GM13977 (cell line): ENCODE measurements at places on chromosomes 12 and 14.

DNA sequence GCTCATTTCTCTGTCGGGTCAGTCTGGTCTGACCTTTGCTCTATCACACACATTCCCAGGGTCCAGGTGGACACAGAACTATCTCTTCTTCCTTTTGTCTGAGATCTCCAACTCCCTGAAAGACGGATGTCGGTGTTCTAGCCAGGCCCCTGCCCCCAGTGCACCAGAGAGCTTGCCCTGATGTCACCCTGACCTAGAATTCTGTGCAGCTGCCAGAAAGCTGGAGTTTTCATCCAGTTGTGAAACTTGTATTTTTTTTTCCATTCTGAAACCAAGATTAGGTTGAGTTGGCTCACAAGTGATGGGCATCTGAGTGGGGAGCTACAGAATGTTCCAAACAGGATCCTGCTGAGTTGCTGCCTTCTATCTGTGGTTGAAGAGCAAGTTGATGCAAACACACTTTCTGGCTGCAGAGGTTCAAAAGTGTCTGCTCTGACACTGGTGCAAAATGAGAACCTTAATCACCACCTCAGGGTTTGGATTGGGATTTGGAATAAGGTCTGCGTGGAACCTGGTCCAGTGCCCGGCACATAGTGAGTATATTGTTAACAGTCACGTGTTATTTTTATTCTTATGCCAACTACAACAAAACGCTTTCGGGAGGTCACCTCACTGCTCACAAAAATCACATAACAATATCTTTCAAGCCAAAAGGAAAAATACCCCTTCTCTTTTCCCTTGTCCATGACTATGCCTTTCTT lies 211.5 kb downstream of the SLC15A4 start:
- no peak for DNase-seq

GRCh38 chr12:131775392-131776236 lies 52.6 kb upstream of the MMP17 start:
- DNase-seq = no peak

GRCh38 chr14:68521557-68521901 lies 271.3 kb downstream of the ZFP36L1 start:
- no peak for DNase-seq

GRCh38 chr14:75430526-75430925 lies 2.7 kb downstream of the JDP2 start:
- DNase-seq = no peak

- no peak for DNase-seq
Observed at GRCh38 chr12:47277972-47278448, 198.3 kb upstream of the AMIGO2 start.

- peak; percentile 34 for DNase-seq
Observed at GRCh38 chr12:102816816-102817434, 100.1 kb downstream of the PAH start.

DNA sequence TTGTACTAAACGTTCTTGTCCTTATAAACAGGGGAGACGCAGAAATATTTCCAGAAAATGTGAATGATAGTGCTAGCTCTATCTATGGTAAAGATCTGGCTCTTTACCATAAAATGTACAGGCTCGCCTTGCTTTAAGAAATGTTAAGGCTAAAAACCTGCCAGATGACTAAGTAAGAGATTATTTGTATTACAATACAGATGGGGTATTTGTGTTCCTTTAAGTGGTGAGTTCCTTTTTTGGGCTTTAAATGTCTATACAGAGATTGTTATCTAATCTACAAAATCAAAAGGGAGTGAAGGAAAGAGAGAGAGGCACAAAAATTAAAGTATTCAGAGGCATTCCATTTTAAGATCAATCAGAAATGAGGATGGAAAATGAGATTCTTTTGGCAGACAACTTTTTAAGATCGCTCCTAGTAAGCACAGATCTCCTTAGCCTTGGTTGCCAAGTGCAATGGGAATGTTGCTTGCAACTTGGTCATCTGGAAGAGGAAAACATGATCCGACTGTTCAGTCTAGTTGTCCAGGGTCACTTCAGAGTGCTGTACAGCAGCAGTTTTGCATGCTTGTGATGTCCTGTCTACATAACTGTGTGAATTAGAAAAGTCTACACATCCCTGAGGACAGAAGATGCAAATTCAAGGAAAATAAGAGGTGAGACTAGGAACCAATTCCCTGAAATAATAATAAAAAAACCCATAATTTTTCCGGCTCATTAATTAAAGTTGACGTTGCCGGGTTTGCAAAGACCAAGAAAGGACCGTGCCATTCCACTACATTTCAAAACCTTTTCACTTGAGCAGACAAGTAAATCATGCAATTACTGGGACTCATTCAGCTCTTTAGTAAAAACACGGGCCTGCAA lies 380.8 kb downstream of the EGLN3 start:
- no peak for DNase-seq

DNA sequence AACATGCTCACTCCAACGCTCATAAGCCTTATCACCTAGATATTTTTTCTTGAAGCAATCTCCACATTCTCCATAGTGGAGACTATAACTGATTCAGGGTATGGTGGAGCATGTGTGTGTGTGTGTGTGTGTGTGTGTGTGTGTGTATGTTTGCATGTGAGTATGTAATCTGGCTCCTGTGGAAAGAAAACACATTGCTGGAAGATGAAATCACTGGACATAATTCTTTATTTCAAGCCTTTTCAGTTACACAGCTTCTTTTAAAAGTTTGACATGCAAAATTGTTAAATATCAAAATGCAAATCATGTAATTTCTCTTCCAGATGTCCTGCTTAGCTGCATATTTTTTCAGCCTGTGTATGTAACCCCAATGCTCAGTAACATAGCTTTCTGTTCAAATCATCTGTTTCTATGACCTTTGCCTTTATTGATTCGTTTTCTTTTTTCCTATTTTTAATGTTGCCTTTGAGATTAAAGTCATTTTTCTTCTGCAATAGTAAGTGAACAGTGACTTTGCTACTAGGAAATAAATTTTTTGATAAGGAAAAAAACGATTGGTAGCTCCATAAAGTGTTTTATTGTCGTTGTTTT lies 80.5 kb upstream of the BTG1 start:
- no peak for DNase-seq

- no peak for DNase-seq
Observed at GRCh38 chr14:68834816-68835215, 41.9 kb upstream of the ZFP36L1 start.

DNA sequence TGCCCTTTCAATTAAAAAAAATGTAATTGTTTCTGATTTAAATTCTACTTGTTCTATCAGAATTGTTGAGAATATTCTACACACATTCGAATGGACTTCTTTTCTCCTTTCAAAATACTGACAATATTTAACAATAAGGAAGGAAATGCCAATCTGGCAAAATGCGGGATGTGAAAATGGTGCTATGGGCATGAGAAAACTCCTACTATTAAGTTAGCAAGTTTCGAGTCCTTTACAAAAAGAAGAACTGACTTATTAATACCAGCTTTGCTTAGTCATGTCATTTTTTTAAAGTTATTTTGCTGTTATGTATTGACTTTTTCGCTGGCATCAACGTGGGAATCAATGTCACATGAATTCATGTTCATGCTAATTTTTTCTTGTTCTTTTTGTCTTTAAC lies 31.7 kb upstream of the ARL1 start:
- no peak for DNase-seq

DNA sequence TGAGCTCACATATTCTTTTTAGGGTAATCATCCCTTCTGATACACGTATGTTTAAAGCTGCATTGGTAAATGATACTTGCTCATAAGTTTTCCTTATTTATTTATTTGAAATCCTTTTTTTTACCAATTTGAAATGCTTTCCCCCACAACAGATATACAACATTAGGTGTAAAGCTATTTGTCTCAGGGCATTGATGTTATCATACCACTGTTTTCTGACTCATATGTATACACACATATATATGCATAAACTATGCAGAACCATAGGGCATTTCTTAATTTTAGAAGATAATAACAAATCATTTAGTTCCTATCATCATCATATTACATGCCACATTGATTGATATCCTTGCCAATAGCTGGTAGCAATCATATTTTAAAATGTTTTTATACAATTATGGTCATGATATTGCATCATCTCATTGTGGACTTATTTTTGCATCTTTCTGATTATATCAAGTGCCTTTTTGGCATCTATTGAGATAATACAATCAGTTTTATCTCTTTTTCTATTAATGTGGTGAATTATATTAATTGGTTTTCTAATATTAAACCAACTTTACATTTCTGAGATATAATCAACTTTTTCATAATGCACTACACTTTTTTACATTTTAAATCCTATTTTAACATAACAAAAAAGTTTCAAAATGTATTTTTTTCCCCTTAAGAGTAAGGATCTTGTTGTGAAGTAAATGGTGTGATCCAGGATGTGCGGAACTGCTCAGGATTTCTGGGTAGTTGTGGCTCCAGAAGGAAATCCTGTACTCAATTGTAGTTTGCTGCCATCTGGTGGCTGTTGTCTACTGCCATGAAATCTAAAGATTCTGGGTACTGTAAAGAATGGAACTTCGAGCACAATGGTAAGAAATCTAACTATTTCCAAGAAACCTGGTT lies 16.7 kb downstream of the OR9K2 start:
- DNase-seq = peak; percentile 21

- DNase-seq = no peak
Observed at GRCh38 chr14:43336351-43336750, 1170.7 kb downstream of the FSCB start.

DNA sequence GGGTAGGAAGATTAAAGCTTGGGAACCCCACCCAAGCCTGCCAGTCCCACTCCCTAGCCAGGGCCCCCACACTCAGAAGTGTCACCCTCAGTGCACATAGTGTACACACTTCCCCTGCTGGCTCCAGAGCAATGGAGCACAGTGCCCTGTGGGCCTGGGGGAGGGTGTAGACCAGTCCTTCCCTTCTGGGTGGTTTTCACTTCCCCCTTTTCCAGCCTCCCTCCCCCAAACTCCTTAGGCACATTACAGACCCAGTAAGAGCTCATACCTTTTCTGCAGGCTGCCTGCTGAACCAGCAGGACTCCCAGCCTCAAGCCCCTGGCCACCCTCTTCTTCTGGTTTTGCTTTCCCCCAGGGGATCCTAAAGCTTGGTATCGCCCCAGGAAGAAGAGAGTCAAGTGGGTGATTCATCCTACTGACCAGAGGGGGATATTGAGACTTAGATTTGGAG lies at the start of gene ZNF385A:
ZNF385A (minus strand) TSS at position 143 of the 451 bp plus-strand sequence. CDS start 219 bp downstream, outside the sequence.
- no peak for DNase-seq

- no peak for DNase-seq
Observed at GRCh38 chr12:24815114-24815423, 133.8 kb downstream of the BCAT1 start.

- DNase-seq = no peak
Observed at GRCh38 chr12:9264546-9264945, 56.4 kb upstream of the PZP start.

- no peak for DNase-seq
Observed at GRCh38 chr14:87524011-87524410, 469.0 kb downstream of the GALC start.

DNA sequence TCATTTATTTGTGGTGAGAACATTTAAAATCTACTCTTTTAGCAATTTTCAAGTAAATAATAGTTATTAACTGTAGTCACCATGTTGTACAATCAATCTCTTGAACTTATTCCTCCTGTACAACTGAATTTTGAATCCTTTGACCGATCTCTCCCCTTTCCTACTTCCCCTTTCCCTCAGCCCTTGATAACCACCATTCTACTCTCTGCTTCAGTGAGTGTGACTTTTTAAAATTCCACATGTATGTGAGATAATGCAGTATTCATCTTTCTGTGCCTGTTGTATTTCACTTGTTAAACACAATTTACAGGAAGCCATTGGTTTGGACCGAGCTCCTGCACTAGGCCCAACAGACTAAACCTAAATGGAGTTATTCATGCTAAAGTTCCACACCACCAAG lies 458.9 kb upstream of the PDE3A start:
- no peak for DNase-seq

DNA sequence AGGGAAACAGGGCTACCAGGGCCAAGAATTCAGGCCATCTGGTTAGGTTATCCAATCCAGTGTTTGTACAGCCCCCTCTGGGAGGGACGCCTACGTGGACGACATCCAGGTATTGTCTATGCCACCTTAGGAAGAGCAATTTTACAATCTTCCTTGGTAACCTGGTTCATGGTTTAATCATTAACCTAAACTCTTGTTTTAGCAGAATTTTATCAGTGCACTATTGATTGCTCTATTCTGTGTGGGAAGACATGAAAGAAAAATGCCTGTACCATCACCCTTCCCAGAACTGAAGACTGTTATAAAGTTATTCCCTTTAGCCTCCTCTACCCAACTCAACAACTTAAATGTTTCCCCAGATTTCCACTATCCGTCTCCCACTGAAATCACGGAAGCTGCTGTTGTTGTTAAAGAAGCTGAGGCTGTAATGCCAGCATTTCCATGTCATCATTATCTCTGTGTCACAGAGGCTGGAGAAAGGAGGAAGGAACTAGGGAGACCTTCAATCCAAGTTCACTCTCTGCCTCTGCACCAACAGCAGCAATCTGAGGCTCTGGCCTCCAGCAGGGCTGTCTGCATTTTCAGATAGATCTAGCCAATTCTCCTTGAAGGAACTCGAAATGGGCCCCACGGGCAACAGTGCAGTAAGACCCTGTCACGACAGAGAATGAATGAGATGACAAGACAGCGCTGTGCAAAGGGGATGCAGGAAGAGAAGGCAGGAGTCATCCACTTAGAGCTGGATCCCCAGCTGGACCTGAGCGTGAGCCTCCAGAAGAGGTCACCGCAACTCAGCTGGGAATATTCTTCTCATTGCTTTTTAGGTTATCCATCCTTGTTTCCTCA lies 183.4 kb upstream of the GZMB start:
- no peak for DNase-seq

DNA sequence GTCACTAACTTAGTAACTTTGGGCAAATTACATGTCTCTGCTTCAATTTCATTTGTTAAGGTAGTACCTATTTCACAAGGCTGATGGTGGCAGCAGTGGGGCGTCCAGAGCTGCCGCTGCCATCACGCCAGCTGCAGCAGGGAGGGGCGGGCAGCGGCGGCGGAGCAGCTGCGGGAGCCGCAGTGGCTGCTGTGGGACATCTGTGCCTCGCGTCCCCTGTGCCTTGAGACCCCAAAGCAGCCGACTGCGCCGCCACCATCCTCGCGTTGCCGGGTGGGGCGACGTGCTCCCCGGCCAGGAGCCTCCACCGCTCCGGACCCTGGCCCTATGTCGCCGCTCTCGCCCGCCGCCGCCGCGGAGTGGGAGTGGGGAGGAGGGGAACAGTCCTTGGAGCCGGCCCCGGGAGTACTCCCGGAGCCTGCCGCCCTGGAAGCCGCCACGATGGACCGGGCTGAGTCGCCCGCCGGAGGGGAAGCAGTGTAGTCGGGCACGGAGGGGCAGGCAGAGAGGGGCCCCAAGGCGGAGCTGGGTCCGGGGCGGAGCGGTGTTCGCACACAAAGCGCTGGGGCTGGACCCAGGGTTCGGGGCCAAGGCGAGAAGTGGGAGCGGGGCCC lies 51.4 kb downstream of the A2M start:
- peak; percentile 79 for DNase-seq

GRCh38 chr12:114213055-114213581 lies 192.8 kb downstream of the TBX5 start:
- DNase-seq = no peak
